ENCODE measurements at places on chromosomes 11 and 22.

GRCh38 chr11:134714021-134714656, 302.1 kb upstream of the B3GAT1 start:
- no peak for DNase-seq

DNA sequence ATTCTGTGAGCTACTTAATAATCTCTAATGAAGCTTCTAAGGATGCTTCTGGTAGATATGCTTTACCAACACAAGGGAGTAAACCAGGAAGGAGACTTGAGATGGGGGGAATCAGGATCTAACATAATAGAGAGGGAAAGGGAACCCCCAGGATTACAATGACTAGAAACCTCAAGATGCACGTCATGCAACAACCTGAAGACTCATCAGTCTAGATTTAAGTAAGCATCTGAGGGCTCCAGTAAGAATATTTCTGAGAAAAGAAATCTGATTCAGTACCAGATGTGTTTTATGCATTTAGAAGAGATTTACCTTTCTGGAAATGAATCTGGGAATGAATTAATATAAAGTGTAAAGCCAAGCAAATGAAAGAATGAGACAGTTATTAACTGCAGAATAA, 15.2 kb downstream of the KDM4D start:
- no peak for DNase-seq

- DNase-seq: no peak
These were observed 44.0 kb upstream of the KIRREL3 start for GRCh38 chr11:127044535-127044934.

GRCh38 chr11:94254214-94254613, 50.2 kb upstream of the IZUMO1R start:
- no peak for DNase-seq

GRCh38 chr11:111259896-111260295, 14.4 kb downstream of the POU2AF2 start:
- DNase-seq: no peak

GRCh38 chr11:47222696-47223095, 7.9 kb downstream of the DDB2 start:
- no peak for DNase-seq

DNA sequence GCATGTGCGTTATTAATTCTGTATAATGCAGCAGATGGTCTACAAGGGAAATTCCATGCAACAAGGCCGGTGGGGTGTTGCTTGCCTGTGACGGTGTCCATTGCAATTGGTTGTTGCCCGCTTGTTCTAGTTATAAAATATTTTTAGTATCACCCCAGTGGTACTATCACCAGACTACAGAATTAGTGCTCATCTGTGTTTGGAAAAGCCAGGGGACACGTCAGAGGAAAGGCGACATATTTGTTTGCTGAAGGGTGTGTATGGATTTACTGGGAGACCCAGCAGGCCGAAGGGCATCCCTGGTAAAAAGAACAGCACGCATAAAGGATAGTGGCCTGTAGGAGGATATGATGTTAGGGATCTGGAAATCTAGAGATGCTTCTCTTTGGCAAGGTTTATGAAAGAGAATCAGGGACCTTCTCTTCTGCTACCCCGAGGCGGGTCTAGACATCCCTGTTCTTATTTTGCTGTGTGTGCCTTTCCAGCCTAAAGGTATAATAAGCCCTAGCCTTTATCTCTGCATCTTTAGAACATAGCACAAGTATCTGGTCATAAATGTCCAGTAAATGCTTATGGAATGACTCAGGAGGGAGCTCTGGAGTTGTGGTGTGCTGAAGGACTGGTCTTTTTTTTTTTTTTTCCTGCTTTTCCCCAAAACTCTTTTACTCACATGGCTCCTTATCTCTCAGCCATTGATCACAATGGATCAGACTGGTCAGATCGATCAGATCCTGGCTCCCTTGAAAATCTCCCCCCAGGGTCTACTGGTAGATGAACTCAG, 90.9 kb downstream of the LDLRAD3 start:
- no peak for DNase-seq

DNA sequence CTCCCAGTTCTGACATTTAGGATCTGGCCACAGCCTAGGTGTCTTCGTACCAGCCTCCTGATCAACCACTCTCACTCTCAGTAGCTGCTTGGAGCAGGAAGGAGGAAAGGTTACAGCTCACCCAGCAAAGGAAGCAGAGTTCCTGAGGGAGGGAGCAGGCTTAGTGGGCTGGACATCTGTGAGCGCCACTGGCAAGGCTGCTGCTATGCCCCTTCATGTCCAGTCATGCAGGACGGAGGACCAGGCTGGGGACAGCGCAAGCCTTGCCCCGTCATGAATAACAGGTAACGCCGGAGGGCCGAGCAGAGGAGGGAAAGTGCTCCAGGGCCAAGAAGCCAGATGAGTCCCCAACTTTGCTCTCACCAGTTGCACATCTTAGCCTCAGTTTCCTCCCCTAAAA, 25.8 kb downstream of the TPST2 start:
- no peak for DNase-seq

DNA sequence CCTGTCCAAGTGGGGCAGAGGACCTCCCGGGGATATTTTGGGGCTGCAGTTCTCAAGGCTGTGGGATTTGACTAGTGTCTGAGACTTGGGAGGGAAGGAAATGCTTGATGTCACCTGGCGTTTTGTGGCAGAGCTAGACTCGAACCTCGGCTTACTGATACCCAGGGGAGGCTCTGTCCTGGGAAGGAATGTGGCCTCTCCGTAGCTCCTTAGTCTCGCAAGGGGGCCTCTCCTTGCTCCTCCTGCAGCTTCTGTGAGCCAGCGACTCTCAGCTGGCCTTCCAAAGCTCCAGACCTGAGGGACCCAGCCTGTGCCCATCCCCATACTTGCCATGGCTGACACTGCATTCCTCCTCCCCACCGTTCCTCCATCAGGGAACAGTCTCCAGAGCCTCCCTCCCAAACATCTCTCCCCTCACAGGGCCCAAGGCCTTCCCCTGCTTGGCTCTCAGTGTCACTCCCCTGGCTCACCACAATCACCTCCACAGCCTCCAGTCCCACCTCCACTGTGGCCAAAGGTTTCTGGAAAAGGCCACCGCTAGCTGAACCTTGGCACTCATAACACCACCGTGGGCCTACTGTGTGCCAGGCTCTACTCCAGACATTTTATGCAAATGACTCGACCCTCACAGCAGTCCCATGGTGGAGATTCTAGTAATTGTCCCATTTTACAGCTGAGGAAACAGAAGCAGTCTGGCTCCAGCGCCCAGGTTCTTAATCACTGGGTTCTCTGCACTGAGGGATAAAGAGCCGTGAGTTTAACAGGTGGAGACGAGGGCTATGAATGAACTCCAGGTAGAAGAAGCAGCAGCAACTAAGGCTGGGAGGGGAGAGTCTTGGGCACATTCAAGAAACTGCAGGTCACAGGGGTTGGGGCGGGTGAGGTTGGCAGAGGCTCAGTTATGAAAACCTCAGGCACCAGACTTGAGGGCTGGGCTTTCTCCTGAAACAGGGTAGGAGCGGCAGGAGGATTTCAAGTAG, 12.1 kb downstream of the P2RY2 start:
- no peak for DNase-seq

- no peak for DNase-seq
These were observed 2.1 kb downstream of the LRP5 start for GRCh38 chr11:68314203-68315170.

DNA sequence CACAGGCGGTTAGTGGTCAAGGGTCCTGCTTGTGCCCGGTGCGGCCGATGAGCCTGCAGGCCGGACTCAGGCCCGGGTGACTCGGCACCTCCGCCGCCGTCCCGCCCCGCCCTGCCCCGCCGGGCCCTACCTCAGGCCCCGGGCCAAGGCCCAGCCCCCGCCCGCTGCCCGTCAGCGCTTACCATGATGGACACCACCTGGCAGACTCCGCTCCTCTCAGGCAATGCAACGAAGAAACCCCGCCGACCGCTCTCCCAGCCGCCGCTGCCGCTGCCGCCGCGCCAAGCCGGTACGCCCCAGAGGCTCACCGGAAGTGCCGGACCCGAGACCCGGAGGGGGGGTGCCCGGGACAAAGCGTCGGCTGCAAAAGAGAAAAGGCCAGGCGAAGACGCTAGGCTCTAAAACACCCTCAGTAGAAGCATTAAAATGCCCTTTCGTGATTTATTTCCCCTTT, at the start of gene UFD1:
Gene UFD1 (minus strand): TSS at position 293 of the 454 bp plus-strand sequence. CDS start 108 bp downstream, at position 185.
- DNase-seq: peak; percentile 91

DNA sequence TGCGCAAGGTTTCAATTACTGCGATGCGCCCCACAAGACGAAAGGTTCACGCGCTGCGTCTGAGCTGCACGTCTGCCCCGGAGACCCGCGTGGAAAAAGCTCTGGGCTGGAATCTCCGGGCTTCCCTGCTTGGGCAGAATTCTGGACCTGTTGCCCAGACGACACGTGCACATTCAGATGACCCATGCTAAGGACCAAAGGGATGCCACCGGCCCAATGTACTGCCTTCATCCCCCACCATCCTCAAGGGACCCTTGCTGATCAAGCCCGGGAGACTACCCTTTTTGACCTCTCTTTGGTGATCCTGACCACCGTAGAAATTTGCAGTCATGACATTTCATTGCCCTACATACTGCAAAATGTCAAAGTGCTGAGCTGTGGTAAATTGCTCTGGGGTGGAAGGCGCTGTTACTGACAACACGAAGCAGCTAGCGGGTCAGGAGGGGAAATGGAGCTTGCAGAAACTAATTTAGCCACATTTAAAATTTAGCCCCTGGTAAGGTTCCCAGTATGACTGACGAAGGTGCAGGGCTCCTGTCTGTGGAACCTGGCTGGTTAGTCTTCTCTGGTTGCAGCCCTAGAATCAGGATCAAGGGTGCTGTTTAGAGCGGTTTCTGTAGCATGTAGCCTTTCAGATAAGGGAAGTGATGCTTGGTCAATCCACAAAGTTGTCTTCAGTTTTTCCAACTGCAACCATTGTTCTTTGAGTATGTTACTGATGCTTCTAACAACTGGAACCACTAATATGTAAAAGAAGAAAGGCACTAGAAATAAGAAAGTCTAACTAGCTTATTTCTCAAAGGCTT, 81.9 kb downstream of the PRR5L start:
- no peak for DNase-seq

DNA sequence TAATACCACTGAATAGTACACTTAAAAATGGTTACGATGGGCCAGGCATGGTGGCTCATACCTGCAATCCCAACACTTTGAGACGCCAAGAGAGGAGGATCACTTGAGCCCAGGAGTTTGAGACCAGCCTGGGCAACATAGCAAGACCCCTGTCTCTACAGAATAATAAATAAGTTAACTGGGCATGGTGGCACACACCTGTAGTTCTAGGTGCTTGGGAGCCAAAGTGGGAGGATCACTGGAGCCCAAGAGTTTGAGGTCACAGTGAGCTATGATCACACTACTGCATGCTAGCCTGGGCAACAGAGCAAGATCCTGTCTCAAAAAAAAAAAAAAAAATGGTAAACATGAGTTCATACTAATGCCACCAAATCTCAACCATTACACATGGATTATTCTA, 61.3 kb downstream of the CD6 start:
- DNase-seq: no peak

- no peak for DNase-seq
These were observed 132.4 kb upstream of the ZC3H12C start for GRCh38 chr11:109960831-109961230.

DNA sequence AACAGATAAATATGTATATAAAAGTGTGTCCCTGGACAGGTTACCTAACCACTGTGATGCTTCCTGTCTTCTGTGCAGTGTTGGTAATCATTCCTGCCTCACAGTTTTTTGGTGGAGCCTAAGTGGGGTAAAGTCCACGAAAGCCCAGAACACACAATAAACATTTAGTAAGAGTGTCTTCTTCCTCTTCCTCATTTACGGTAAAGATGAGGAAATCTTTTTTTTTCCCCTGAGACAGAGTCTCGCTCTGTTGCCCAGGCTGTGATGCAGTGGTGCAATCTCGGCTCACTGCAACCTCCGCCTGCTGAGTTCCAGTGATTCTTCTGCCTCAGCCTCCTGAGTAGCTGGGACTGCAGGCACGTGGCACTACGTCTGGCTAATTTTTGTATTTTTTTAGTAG, 117.1 kb downstream of the LDLRAD3 start:
- no peak for DNase-seq

GRCh38 chr22:48242461-48242864, 1480.0 kb downstream of the TBC1D22A start:
- no peak for DNase-seq

- no peak for DNase-seq
These were observed 112.9 kb downstream of the DSCAML1 start for GRCh38 chr11:117684111-117684510.
